ENCODE measurements at places on chromosomes 2 and 18.

- no peak for DNase-seq
These were observed 1.0 kb downstream of the NAB1 start for GRCh38 chr2:190649798-190650390.

- DNase-seq = no peak
These were observed 73.0 kb downstream of the ATP8B1 start for GRCh38 chr18:57730146-57730545.

GRCh38 chr2:240320204-240320993 lies 115.1 kb upstream of the GPC1 start:
- DNase-seq = peak; percentile 56

GRCh38 chr2:64196963-64197362 lies 52.7 kb upstream of the PELI1 start:
- no peak for DNase-seq

DNA sequence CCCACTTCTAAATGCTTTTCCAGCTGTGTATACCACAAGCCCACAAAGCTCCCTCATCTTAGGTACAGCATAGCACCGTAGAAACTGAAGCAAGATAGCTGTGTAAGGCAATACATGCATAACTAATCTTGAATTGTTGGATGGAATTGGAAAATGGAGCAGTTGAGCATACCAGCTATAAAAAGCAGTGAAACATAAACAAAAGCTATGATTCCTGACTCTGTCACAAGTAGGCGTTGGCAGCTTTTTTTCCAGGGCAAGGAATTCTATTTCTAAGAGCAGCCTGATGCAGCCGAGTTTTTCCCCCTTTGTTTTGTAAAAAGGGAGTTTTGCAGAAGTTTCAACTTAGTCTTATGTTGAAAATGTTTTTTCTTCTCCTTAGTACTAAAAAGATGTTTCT lies 32.4 kb downstream of the MOGAT1 start:
- no peak for DNase-seq

DNA sequence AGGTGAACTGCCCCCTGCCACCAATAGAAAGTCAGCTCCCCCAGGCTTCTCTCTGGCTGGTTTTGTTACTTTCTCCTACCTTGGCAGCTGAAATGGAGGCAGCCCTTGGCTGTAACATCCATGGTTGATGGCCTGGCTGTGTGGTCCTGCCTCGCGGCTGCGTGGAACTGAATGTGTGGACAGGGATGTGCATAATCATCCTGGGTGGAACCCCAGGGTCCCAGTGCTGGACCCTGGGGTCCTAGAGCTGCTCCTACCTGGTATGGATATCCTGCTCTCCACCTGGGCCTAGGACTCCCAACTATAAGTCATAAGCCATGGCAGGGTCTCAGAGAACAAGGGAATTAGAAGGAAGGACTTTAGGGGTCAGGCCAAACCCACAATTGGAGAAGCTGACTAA lies 93.5 kb downstream of the CAPN13 start:
- no peak for DNase-seq

GRCh38 chr18:78741381-78742217 lies 238.0 kb upstream of the SALL3 start:
- DNase-seq = no peak

- peak; percentile 66 for DNase-seq
These were observed 80.0 kb upstream of the TMEM200C start for GRCh38 chr18:5975111-5976002.

Measured in AG10803 (cell line).